ENCODE measurements at places on chromosomes 5 and 9.

GRCh38 chr9:86983249-86983619 lies 35.9 kb upstream of the GAS1 start:
- DNase-seq = no peak

- DNase-seq = no peak
Observed at GRCh38 chr5:6365142-6365976, 13.0 kb downstream of the MED10 start.

DNA sequence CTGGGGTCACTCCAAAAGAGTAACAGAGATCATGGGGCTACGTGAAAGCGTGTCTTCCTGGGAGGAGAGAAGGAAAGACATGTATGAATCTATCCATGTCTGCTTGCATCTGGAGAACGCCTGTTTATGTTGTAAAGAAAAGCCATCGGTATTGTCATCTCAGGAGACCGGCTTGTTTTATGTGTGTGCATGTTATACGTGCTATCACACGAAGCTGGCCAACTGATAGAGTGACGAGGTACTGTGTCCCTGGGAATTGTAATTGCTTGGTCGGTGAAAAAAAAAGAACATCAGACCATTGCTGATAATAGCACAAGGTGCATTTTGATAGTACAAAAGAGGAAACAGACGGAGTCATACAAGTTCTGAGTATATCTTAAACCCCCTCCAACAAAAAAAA lies 370 bp upstream of the CDH6 start:
- DNase-seq = no peak

DNA sequence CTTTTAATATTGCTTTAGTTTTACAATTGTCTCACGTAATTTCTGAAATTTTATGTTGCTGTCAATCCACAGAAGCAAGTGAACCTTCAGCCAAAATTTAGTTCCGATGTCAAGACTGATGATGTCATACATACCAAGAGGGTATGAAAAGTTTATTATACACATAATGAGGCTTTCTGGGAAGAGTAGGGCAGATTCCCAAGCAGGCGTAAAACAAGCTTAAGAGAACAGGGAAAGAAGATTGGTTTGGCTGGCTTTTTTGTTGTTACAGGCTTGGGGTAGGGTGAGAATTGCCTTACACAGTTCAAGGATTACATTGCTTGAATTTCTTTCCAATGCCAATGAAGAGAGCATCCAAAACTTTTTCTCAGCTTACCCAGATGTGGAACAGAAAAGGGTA lies 1962.9 kb upstream of the CDH6 start:
- DNase-seq = no peak

- DNase-seq = no peak
Observed at GRCh38 chr5:57348376-57349140, 134.1 kb downstream of the ACTBL2 start.

DNA sequence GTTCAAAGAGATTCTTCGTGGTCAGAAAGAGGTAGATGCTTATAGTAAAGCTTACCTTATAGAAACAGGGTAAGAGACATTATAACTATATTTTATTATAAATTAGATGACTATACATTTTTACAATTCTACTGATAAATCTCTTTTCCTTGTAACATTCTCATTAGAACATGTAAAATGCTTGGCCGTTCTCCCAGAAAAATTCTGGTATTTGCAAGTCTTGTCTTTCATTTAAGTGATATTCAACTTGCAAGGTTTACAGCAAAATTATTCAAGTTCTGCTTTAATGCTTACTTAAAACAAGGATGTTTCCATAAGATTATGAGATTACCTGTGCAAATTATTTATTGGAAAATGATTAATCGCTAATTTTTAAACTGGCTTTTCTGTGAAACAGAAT lies 41.3 kb upstream of the CDH18 start:
- DNase-seq = no peak

GRCh38 chr5:137395011-137395755 lies 103.9 kb downstream of the SPOCK1 start:
- no peak for DNase-seq

DNA sequence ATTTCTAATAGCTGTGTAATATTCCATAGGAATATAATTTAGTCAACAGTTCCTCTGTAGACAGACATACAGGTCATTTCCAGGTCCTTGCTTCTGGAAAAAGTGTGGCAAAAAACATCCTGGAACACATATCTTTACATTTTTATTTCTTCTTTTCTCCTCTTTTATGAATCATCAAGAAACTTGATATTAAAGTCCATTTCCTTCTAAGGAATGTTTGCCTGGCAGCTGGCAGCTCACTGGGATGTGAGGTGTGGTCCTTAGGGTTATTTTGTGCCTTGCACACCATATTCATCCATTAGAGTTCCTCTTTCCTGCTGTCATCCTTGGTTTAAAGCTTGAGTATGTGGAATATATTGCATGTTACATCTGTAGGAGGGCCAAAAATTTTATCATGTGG lies 122.0 kb downstream of the GALNT10 start:
- no peak for DNase-seq
